ENCODE measurements at places on chromosomes 7 and 10.

- no peak for DNase-seq
Observed at GRCh38 chr10:44293306-44293778, 91.6 kb downstream of the CXCL12 start.

GRCh38 chr7:31529103-31529502 lies 15.2 kb downstream of the ITPRID1 start:
- no peak for DNase-seq

DNA sequence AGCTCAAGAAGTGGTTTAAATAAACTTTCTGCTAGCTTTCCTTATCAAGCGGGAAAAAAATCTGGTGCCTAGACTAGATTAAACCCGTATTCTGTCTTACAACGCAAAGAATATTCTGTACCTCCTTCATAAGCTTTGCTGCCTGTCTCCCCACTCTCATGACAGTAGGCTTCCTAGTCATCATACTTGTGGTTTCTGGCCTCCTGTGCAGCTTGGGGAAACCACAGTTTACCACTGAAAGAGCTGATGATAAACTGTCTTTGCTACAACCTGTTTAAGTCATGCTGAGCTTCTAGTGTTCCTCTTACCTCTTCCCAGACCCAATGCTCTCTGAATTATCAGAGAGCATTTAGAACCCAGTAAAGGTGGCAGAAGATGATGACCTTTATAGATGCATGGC lies 55.0 kb downstream of the PODXL start:
- no peak for DNase-seq

- DNase-seq = peak; percentile 40
Observed at GRCh38 chr7:45924283-45924682, 3.2 kb upstream of the IGFBP3 start.

- no peak for DNase-seq
Observed at GRCh38 chr10:88246675-88247074, 336.4 kb downstream of the RNLS start.

GRCh38 chr7:159218607-159219006 lies 73.9 kb upstream of the VIPR2 start:
- DNase-seq = no peak

DNA sequence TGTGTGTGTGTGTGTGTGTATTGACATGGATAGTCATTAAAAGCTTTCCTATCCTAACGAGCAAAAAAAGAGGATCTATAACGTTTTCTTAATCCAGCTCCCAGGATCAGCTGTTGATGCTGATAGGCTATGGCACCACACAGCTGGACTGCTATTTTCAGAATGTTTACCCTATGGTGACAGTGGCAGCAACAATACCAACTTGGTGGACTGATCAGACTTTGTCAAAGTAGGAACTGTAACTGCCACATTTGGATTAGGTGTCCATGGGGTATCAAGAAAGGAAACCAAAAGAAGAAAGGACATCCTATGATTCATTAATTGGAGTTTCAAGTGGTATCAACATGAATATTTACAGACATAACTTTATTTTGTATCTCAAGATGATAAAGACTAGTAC lies 2.7 kb upstream of the CLEC5A start:
- DNase-seq = no peak

- DNase-seq = no peak
Observed at GRCh38 chr7:143384661-143385631, 3.8 kb downstream of the ZYX start.

DNA sequence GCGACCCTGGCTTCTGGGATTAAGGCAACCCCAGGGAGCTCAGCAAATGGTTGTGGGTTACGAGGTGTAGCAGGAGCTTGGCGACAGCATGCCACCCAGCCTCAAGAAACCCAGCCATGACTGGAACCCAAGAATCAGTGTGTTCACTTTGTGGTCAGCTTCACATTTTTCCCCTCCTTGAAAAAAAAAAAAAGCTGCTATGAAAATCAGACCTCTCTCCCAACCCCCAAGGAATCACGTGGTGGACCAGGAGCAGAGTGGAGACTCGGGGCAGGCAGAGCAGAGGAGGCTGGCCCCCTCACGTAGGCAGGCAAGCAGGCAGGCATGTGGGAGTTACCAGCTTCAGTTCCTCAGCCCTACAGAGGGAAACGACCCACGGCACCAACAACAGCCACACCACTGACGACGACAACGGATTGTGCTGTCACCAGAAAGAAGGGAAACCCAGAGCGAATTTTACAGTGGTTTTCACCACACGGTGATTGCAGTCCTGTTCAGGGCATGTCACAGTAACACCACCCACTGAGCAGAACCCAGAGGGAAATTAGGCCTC lies 203.4 kb downstream of the SLC25A13 start:
- DNase-seq = no peak

- DNase-seq = no peak
Observed at GRCh38 chr7:64838691-64839090, 44.5 kb downstream of the ZNF138 start.

- no peak for DNase-seq
Observed at GRCh38 chr7:45920502-45921380, at the start of gene IGFBP3. Gene IGFBP3, minus strand, starts transcription at chr7:45921272. Its CDS starts 132 bp downstream, at chr7:45921140.

DNA sequence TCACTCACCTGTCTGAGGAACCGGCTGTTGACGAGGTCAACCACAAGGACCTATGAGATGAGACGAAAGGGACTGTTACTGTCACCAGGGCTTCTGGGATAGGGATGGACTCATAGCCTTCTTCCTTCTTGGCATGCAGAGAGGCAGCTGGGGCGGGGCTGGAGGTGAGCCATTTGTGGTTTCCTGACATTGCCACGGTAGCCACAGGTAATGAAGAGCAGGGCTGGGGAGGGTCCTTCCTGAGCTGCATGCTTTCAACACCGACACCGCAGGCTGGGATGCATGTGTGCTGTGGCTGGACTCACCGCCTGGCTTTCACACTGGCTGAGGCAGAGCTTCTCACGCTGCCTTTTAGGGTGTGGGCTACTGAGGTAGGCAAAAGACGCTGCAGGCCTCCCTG lies 46.4 kb upstream of the MKRN1 start:
- DNase-seq = no peak

- no peak for DNase-seq
Observed at GRCh38 chr7:133746847-133747246, 380.3 kb upstream of the LRGUK start.

DNA sequence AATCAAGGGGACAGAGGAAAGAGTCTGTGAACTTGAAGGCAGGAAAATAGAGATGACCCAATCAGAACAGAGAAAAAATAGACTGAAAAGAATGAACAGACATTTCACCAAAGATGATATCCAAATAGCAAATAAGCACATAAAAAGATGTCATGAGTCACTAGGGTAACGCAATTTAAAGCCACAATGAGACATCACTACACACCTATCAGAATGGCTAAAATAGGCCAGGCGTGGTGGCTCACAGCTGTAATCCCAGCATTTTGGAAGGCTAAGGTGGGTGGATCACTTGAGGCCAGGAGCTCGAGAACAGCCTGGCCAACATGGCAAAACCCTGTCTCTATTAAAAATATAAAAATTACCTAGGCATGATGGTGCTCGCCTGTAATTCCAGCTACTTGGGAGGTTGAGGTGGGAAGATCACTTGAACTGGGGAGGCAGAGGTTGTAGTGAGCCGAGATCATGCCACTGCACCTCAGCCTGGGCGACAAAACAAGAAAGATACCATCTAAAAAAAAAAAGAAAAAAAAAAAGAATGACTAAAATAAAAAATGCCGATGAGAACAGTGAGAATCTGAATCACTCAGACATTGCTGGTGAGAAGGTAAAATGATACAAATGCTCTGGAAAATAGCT lies 100.9 kb downstream of the LHPP start:
- peak; percentile 9 for DNase-seq

GRCh38 chr10:43921881-43922280 lies 273.2 kb upstream of the ZNF32 start:
- DNase-seq = no peak

DNA sequence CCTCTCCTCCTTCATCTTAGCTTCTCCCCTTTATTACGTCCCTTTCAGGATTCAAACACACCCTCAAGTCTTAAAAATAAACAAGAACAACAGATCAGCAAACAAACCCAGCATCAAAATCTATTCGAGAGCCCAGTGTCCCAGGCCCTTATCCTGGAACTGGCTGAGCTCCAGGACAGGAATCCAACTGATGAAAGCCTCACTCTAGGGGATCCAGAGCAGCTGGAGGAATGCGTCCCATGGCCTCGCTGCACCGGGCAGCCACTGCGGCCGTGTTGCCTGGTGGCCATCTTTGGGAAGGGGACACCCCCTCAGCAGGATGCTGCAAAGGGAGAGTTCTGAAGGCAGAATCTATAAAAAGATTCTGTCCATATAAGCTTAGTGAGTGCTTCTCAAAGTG lies 156.5 kb upstream of the BMPER start:
- DNase-seq = no peak

GRCh38 chr7:76066716-76067503 lies 19.0 kb downstream of the MDH2 start:
- DNase-seq = no peak

DNA sequence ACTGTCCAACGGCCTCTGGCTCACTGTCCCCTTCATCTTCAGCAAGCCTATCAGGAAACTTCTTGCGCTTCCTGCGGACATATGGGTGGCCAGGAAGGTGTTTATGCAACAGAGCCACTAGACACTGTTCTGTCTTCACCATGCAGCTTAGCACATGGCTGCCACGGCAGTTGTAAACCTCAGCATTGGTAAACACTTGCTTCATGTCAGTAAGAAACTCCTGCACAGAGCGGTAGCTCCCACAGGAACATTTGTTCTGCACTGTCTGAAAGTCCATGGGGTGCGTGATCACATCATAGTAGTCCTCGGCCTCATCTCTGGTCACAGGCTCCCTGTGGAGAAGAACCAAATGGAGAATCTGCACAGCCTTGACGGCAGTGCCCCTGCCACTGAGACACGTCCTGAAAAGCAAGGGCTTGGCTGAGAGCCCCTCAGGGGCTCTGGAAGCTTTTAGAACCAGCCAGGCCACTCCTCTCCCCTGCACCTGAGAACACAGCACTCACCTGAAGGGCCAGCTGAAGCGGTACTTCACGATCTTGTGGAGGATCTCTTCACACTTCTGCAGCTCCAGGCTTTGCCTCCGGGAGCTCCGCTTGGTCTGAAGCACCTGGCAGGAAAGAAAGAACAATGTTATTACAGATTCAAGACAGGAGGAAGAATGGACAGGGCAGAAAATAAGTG lies 8.8 kb downstream of the FZD9 start:
- no peak for DNase-seq

DNA sequence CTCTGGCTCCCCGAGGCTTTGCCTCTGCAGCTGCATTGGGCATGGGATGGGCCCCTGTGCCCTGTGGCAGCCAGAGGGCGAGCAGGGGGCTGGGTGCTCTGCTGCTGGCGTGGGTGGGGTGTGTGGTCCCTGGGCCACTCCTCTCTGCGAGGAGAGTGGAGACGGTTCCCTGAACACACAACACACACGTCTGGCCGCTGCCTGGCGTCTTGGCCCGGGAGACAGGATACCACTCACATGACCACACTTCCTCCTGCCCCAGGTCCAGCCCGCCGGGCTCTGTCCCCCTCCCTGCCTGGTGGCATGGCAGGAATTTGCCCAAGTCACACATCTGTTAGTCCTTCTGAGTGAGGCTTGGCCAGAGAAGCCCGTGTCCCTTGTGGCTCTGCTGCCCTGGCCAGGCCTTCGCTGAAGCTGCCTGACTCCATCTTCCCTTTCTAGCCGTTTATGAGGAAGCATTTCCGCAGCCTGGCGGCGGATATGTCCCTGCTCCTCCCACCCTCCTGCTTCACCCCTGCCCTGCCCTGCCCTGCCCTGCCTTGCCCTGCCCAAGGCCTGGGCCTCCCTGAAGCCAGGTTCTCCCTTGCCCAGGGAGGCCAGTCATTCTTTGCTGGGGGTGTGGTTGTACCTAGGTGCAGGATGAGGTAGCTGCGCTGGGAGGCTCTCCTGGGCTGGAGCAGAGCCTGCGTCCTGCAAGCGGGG lies 3.0 kb downstream of the BRI3 start:
- DNase-seq = no peak

- no peak for DNase-seq
Observed at GRCh38 chr7:83517035-83517700, 131.8 kb downstream of the SEMA3E start.

- DNase-seq = peak; percentile 86
Observed at GRCh38 chr7:22858640-22859561, 36.3 kb upstream of the TOMM7 start.

DNA sequence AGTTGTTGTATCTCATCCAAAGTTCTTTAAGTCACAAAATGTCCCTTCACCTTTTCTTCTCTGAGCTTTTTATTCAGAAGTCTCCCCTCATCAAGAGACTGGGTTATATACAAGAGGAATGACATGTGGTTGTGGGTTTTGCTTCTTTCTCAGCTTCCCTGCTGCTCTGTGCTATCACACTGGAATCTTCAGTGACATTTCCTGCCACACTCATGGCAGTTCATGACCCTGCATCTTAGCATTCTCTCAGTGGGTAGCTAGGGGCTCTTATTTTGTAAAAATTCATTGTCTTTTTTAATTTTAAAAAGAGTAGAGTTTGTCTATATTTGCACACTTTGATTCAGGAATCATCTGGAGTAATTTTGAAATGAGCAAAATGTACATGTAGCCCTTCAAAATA lies 236.9 kb upstream of the TMEM229A start:
- no peak for DNase-seq

GRCh38 chr7:137489880-137490279 lies 146.3 kb upstream of the PTN start:
- DNase-seq = no peak

- no peak for DNase-seq
Observed at GRCh38 chr10:87532696-87533095, 28.0 kb downstream of the MINPP1 start.

GRCh38 chr10:116553378-116553980 lies 7.7 kb downstream of the PNLIP start:
- DNase-seq = no peak

- DNase-seq = no peak
Observed at GRCh38 chr7:148746135-148746534, 47.4 kb downstream of the CUL1 start.

DNA sequence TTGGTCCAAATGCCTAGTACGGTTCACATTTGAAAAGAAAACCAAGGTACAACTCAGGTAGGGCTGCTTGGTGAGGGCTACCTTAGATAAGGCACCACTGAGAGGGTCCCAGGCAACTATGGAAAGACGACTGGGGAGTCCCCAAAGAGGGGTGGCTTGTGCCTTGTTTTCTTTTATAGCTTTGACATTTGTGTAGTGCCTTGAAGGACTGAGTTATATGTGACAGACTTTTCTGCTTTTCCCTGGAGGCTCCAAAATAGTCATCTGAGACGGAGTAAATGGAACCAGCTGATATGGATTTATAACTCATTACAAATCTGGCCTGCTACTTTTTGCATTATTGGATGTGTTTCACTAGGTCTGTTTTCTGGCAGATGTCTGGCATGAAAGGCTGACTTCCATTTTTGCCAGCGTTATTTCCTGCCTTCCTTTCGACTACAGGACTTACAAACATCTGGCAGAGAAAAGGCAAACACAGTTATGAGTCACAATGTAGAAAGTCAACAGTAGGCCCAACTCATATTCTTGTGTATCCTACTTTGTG lies 88.2 kb upstream of the IMMP2L start:
- no peak for DNase-seq
